ENCODE measurements at places on chromosomes 1 and 21.

DNA sequence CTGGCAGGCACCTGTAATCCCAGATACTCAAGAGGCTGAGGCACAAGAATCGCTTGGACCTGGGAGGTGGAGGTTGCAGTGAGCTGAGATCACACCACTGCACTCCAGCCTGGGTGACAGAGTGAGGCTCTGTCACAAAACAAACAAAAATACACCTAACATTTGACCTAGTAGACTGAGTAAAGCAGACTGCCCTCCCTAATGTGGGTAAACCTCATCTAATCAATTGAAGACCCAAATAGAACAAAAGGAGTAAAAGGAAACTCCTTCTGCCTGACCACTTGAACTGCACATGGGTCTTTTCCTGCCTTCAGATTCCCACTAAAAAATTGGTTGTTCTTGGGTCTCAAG lies 19.0 kb upstream of the RBM15 start:
- no peak for DNase-seq

DNA sequence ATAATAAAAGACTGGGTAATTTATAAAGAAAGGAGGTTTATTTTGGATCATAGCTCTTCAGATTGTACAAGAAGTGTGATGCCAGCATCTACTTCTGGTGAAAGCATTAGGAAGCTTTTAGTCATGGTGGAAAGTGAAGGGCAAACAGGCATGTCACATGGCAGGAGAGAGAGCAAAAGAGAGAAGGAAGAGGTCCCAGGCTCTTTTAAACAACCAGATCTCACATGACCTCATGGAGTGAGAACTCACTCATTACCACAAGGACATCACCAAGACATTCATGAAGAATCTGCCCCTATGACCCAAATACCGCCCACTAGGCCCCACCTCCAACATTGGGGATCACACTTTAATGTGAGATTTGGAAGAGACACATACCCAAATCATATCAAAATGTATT lies 10.0 kb downstream of the RPTN start:
- no peak for DNase-seq

DNA sequence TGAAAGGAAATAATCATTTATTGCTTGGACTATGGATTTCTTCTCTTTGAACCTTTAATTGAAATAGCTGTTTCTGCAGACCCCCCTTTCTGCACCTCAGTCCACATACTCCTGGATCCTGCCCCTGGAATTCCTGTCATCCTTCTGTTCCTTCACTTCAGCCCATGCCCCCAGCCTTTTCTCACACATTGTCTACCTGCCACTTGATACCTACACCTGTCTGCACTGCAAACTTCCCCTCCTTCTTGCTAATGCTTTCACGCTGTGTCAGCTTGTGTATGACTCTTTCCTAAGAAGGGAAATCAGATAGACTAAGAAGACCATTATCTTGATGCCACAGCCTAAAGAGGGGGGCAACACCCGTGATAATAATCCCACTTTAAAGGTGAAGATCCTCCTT lies 80.3 kb upstream of the EXO1 start:
- DNase-seq: no peak

- DNase-seq: no peak
Observed at GRCh38 chr1:77824079-77824478, 44.6 kb downstream of the MIGA1 start.

Measured in activated T-helper 1 cell treated with anti-CD3 and anti-CD28 coated beads, Interleukin-12 subunit alpha, Interleukin-12 subunit beta, Interleukin-2, Interleukin-4 antibody, amounts not matched to agents 30 ng/mL and 10 ng/mL and 1 ng/mL, durations not matched to agents 14 hours and 24 hours and 36 hours (primary cell).